T-helper 9 cell (primary cell): ENCODE measurements at places on chromosomes 12 and 14.

GRCh38 chr12:4270831-4271716, 2.5 kb upstream of the CCND2 start:
- no peak for DNase-seq

- DNase-seq: peak; percentile 7
These were observed 840 bp downstream of the SIX4 start for GRCh38 chr14:60723116-60723906.

GRCh38 chr14:73774241-73774570, 60.0 kb upstream of the PNMA1 start:
- no peak for DNase-seq

GRCh38 chr14:70100071-70100470, 88.7 kb downstream of the SLC8A3 start:
- DNase-seq: no peak

DNA sequence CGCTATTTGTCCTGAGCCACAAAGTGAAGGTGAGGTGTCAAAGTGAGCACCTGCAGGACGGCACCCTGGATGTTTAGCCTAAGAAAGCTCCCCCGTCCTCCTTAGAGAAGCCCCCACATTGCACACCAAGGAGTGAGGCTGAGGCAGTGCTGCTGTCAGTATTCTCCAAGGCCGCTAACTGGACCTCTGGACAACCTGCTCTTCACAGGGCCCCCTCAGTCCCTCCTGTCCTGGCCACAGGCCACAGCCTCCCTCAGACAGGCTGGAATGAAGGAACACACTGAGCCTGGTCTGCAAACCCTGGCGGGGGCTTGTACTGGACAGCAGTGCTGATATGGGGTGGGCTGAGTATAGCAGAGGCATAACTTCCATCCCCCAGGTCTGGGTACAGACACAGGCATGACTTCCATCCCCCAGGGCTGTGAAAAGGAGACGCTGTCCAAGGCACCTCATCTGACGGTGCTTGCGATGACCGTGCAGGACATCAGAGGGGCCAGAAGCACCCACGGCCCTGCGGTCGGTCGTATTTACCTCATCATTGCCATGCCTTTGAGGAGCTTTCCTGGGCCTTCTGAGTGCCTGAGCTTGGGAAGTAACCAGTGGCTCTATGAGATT, 82.4 kb upstream of the DIO3 start:
- DNase-seq: no peak

- DNase-seq: no peak
These were observed 52.8 kb upstream of the SLC2A13 start for GRCh38 chr12:40158592-40159111.

DNA sequence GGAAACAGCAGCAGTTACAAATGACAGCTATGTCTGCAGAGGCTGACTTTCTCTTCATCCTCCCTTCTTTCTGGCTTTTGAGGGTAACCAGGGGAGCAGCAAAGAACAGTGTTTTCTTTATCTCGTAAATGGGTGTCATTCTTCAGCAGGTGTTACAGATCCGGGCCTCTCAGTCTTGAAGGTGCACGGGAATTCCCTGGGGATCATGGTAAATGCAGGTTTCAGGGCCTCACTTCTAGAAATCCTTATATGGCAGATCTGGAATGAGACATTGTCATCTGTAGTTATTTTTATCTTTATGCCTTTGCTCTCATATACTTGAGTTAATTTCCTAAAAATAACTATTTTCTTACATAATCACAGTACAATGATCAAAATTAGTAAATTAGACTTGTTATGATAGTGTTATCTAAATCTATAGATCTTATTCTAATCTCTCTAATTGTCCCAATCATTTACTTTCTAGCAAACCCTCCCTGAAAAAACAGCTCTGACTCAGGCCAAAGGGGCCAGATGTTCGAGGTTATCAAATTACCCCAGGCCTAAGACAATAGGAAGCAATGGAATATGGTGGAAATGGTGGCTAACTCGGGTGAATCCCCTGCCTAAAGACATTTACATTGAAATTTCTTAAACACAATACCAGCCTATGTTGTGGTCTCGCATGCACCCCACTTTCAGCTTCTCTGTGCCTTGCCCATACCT, 145.0 kb downstream of the CAND1 start:
- no peak for DNase-seq

GRCh38 chr12:15268927-15269552, 47.8 kb upstream of the RERG start:
- peak; percentile 7 for DNase-seq

DNA sequence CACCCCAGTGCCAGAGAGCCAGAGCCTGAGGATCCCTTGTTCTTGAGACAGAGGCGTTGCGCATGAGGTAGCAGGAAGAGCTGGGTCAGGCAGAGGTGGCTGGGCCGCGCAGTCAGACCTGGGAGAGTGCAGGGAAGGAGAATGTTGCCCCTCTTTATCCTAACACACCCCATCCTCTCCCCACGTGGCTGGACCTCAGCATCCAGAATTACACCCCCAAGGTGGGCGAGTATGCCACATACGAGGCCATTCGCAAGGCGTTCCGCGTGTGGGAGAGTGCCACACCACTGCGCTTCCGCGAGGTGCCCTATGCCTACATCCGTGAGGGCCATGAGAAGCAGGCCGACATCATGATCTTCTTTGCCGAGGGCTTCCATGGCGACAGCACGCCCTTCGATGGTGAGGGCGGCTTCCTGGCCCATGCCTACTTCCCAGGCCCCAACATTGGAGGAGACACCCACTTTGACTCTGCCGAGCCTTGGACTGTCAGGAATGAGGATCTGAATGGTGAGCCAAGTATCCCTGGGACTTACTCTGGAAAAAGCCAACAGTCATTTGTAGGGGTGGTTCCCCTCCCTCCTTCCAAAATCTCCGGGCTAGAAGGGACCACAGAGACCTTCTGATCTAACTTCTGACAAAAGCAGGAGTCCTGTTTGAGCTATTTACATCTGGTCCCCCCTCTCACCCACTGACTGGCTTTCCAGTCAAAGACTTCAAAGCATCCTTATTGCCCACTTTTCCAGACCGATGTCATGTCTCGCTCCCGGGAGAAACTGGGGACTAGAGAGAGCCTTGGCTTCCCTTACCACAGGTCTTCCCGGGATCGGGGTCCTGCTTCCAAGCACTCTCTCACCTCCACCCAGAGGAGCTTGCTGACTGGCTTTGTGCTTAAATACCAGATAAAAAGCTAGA, 6.1 kb downstream of the MMP14 start:
- DNase-seq: no peak

- no peak for DNase-seq
These were observed 15.3 kb downstream of the VPS37B start for GRCh38 chr12:122880668-122881067.

- DNase-seq: no peak
These were observed 4.0 kb downstream of the P2RX2 start for GRCh38 chr12:132622437-132623071.

DNA sequence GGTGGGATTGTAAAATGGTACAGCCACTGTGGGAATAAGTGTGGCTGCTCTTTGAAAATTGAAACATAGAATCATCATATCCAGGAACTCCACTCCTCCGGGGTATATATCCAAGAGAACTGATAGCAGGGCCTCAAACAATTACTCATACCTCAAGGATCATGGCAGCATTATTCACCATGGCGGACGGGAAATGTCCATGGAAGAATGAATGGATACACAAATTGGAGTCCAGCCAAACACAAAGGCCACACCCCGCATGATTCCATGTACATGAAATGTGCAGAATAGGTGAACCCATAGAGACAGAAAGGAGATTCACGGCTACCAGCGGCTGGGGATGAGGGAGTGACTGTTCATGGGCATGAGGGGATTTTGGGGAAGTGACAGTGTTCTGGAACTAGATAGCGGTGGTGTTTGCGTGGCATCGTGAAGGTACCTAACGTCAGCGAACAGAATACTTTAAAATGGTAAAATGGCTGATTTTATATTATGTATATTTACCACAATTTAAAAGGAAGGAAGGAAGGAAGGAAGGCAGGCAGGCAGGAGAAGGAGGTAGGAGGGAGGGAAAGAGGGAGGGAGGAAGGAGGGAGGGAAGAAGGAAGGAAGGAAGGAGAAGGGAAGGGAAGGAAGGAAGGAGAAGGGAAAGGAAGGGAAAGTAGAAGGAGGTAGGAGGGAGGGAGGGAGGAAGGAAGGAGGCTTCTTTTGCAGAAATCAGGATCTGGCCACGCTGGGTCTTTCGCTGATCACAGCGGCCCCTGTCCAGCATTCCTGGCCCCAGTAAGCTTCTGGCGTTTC, 14.1 kb upstream of the NCOR2 start:
- DNase-seq: no peak

DNA sequence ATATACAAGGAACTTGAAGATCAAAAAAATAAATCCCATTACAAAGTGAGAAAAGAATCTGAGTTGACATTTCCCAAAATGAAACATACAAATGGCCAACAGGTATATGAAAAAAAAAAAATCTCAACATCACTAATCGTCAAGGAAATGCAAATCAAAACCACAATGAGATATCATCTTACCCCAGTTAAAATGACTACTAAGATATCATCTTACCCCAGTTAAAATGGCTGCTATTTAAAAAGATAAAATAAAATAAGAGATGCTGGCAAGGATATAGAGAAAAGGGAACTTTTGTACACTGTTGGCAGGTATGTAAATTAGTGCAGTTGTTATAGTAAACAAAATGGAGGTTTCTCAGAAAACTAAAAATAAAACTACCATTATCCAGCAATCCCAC, 44.4 kb downstream of the PLEKHG7 start:
- no peak for DNase-seq

- DNase-seq: peak; percentile 3
These were observed 121.7 kb downstream of the PPM1H start for GRCh38 chr12:62813031-62813829.

- DNase-seq: no peak
These were observed 4.6 kb upstream of the PA2G4 start for GRCh38 chr12:56099787-56100186.

DNA sequence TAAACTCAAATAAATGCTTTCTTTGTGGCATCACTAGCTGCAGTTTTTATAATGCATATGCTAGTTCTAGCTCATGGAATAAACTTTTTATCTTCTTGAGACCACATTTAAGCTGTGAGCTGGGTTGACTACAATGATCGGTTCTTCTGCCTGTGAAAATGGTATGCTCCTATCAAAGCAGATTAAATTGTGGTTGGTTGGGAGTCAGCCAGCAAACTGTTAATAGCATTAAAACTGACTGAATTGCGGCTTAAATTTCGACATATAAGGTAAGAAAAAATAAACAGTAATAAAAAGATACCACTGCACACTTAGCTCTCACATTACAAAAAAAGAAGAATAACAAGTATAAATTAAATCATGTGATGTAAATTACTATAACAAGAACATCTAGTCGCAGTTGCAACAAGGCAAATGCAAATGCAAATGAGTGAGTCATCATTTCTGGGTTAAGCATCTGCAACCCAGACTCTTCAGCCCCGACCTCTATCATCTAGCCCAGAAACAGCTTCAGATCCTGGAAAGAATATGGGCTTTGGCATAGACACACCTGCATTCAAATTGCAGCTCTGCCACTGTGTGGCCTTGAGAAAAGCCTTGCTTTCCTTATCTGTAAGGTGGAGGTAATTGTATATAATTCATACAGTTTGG, 19.8 kb upstream of the DHRS7 start:
- no peak for DNase-seq

DNA sequence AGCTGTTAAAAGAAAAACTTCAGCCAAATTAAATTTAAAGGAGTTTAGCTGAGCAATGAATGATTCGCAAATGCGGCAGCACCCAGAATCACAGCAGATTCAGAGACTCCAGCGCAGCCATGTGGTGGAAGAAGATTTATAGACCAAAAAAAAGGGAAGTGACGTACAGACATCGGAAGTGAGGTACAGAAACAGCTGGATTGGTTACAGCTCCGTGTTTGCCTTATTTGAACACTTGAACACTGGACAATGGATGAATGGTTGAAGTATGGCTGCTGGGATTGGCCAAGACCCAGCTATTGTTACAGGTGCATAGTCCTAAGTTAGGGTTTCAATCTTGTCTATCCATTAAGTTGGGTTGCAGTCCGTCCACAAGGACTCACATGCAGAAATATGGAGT, 42.6 kb downstream of the GALNT8 start:
- no peak for DNase-seq

- DNase-seq: no peak
These were observed 932.3 kb downstream of the FLRT2 start for GRCh38 chr14:86462193-86462753.

- no peak for DNase-seq
These were observed 101.4 kb downstream of the GPR65 start for GRCh38 chr14:88106377-88106776.

- DNase-seq: no peak
These were observed 1.6 kb downstream of the GMPR2 start for GRCh38 chr14:24234095-24235005.

- DNase-seq: peak; percentile 25
These were observed 19.6 kb upstream of the ATP5MC2 start for GRCh38 chr12:53695152-53696145.

DNA sequence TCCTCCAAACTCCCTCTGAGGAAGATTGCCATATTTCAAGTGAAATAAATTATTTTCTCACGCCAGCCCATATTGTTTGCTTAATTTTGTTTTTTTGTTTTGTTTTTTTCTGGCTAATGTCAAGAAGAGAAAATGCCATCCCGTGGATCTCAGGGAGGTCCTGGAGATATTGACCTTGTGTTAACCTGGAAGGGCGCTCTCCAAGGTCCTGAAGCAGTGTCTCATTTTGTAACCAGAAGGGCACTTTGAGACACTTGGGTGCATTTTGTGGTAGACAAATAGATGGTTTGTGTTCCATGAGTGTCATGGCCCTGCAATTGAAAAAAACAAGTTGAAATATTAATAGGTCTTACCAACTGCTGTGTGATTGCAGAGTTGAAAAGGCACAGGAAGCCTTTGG, 268.9 kb downstream of the SUDS3 start:
- no peak for DNase-seq

DNA sequence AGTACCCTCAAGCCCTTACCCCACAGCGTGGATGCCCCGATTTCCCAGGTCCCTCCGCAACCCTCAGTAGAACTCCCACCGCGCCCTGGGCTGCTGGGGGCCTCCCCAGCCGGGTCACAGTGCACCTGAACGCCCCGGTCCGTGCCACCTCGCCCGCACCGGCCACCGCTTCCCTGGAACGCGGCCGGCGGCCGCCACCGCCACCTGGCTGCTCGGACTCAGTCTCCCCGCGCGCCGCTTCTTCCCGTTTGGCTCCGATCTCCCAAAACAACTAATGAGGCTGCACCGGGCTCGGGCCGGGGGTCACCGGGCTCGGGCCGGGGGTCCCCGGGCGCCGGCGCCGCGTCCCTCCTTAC, 1.0 kb downstream of the ITPK1 start:
- no peak for DNase-seq

DNA sequence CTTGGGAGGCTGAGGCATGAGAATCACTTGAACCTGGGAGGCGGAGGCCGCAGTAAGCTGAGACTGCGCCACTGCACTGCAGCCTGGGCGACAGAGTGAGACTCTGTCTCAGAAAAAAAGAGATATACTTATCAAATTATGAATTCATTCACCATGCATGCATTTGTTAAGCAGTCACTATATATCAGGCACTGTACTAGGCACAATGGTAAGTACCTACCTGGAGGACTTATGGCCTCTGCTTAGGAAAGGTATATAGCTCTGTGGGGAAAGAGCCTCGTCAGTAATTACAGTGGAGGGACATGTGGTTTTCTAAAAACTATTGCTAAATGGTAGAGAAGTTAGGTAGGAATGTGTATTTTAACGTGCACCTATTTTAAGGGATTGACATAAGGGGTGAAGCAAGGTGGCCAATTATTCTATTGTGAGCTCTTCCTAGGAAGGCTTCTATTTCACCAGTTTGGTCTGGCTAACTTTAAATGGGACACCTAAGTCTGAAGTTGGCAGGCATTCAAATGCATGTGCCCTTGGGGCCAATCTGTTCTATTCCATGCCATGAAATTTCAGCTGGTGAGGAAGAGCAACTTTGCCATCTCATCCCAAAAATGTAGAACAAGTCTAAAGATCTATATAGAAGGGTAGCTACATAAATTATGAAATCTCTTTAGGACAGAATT, 15.0 kb downstream of the TCP11L2 start:
- DNase-seq: no peak
